Left ventricle myocardium inferior (tissue), 1 donor: ENCODE measurements at places on chromosomes 16 and 17.

- no peaks in the 10 kb centered on the region for H3K27me3 ChIP-seq
- H3K4me3 ChIP-seq: no peak overlapping the region
- H3K4me1 ChIP-seq: peaks cover 28% of the 10 kb centered on the region
These were observed 275.1 kb upstream of the TBX2 start for GRCh38 chr17:61124562-61124961.

GRCh38 chr17:65537845-65538674, 23.4 kb downstream of the AXIN2 start:
- peaks cover 71% of the 10 kb centered on the region for H3K36me3 ChIP-seq
- DNase-seq: no peak
- H3K4me3 ChIP-seq: no peak overlapping the region
- no peak overlapping the region for H3K27ac ChIP-seq
- H3K27me3 ChIP-seq: no peaks in the 10 kb centered on the region
- H3K4me1 ChIP-seq: peaks cover 40% of the 10 kb centered on the region

DNA sequence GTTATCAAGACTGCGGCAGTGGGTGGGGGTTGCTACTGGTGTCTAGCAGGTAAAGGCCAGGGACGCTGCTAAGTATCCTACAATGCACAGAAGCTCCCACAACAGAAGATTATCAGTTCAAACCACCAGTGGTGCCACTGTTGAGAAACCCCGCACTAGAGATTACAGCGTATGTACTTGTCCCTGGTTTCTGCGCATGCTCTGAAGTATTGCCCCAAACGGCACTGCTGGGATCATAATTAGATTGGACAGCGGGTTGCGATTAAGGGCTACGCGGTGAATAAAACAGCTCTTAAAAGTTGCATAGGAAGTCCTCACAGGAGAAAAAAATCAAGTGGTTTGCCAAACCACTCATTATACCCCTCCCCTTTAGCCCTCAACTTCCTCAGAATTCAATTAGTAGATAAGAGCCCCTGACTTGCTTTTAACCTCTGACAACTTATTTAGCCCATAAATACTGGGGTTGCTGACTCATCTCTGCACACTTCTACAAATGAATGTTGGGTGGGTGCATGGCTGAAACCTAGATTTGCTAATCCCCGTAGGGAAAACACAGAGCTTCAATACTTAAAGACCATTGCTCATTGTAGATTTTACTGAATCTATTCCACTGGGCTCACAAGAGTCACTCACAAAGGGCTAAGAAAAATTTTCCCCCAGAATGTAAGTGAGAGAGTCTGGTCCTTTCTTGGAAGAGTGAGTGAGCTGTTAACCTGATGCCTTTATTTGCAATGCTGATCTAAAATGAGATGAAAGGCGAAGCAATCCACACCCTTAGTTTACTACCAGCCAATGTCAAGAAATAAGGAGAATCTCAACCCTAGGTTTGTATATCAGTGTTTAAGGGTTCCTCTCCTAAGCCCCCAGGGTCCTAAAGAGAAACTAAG, 91.8 kb downstream of the RGS9 start:
- H3K4me3 ChIP-seq: no peak overlapping the region
- H3K27me3 ChIP-seq: peaks cover 56% of the 10 kb centered on the region
- H3K4me1 ChIP-seq: peaks cover 7% of the 10 kb centered on the region

DNA sequence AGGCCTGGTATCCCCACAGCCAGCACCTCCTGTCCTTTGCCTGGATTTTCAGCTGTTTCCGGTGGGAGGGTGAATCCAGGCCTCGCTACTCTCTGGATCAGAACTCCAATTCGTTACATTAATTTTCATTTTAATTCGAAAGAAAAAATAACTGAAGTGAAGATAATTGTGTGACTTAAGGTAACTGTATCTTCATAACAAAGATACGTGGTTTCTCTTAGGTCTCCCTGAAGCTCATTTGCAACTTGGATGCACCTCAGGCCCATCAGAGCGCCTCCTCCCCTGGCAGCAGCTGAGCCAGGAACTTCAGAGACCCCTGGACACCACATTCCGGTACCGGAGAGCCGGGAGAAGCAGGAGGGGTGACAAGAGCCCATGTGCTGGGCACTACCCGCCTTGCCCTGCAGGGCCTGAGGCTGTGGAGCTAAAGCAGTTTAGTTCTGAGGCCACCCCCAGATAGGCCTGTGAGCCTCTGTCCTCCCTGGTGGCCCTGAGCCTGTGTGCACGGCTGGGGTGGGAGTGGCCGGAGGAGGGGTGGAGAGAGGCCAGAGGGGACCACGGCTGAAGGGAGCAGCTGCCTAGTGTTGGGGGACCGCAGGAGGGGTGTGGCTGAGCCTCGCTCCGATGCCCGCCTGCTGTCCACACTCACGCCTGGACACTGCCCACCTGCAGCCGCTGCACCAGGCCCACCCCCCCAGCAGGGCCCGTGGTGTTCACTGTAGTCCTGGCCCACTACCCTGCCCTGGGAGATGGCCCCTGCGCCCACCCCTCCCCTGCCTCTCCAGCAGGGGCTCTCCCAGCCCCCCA, 11.4 kb upstream of the DUS1L start:
- H3K4me1 ChIP-seq: no peaks in the 10 kb centered on the region
- H3K4me3 ChIP-seq: no peak overlapping the region
- DNase-seq: no peak
- H3K36me3 ChIP-seq: peaks cover 29% of the 10 kb centered on the region
- no peaks in the 10 kb centered on the region for H3K27me3 ChIP-seq
- no peak overlapping the region for H3K27ac ChIP-seq

DNA sequence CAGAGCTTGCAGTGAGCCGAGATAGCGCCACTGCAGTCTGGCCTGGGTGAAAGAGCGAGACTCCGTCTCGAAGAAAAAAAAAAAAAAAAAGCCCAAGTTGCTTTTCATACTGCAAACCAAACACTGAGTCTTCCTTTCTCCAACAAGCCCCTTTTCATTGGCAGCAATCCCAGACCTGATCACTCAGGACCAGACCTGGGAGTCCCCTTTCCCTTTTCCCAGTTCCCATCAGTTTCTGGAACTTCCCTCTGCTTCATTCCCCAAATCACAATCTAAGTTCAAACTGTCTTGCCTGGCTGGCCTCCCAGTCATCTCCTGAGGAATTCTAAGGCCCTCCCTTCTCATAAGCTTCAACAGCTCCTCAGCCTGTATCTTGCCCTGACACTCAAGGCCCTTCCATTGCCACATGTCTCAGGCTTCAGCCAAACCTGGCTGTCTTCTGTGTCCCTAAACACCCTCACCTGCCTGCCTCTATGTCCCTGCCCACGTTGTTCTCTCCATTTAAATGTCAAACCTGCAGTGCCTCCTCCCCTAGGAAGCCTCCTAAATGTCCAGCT, 11.8 kb upstream of the PHF12 start:
- no peak overlapping the region for H3K4me3 ChIP-seq
- peaks cover 14% of the 10 kb centered on the region for H3K4me1 ChIP-seq
- H3K27me3 ChIP-seq: peaks cover 26% of the 10 kb centered on the region
- no peak for DNase-seq

DNA sequence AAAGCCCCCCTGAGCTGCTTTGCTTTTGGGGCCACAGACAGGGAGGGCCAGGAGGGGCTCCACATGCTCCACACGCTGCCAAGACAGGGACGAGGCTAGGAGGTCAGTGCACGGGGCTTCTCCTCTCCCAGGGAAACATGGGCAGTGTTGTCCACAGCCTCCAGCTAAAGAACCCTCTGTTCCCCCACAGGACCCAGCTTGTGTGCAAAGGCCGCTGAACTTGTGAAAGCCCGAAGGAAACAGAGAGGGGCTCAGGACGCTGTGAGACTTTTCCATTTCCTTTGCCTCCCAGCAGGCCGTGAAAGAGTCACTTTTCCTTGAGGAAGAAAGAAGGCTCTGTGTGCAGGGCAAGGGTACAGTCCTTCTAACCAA, 9.7 kb downstream of the CDRT4 start:
- H3K27ac ChIP-seq: peak overlapping the region; percentile 84
- peaks cover 36% of the 10 kb centered on the region for H3K4me1 ChIP-seq
- peak overlapping the region; percentile 35 for H3K4me3 ChIP-seq
- H3K36me3 ChIP-seq: no peaks in the 10 kb centered on the region
- DNase-seq: peak; percentile 35
- H3K27me3 ChIP-seq: no peaks in the 10 kb centered on the region

DNA sequence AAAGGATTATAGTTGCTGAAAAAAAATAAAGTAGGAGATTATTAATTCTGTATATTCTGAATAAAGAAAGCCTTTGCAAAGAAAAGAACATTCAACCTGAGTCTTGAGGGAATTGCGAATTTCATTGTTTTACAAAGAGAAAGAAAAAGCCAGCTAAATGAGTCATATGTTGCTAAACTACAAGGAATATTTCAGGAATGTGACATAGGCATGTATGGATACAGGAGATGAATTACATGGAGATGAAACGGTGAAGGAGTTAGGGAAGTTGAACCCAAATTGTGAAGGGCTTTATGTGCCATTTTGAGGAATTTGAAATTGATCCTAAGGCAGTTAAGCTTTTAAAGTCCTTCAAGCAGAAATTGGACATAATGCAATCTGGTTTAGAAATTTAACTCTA, 177.3 kb upstream of the RBL2 start:
- DNase-seq: no peak
- no peaks in the 10 kb centered on the region for H3K4me1 ChIP-seq
- no peak overlapping the region for H3K27ac ChIP-seq
- H3K36me3 ChIP-seq: peaks cover 93% of the 10 kb centered on the region
- H3K27me3 ChIP-seq: no peaks in the 10 kb centered on the region
- no peak overlapping the region for H3K4me3 ChIP-seq

GRCh38 chr17:61556224-61557188, 34.5 kb downstream of the NACA2 start:
- no peak for DNase-seq
- no peak overlapping the region for H3K27ac ChIP-seq
- H3K4me3 ChIP-seq: no peak overlapping the region
- H3K27me3 ChIP-seq: peaks cover 79% of the 10 kb centered on the region

DNA sequence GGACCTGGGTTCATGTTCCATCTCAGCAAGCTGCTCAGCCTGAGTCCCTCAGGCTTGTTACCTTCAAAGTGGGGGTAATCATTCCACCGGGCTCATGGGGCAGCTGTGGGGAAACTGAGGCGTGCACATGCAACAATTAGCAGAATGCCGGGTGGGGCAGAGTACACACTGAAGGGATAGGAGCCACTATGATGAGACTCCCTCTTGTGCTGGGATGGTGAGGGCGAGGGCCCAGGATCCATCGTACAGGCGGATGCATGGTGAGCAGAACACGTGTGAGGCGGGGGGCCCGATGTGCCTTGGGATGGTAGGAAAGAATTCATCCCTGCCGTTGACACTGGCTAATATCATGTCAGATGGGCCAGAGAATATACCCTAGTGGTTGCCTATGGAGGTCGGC, 25.5 kb upstream of the MAP3K14 start:
- H3K27ac ChIP-seq: peak overlapping the region; percentile 75
- no peak for DNase-seq
- H3K36me3 ChIP-seq: no peaks in the 10 kb centered on the region
- H3K27me3 ChIP-seq: no peaks in the 10 kb centered on the region
- peaks cover 39% of the 10 kb centered on the region for H3K4me1 ChIP-seq

GRCh38 chr17:33169580-33170285, 123.4 kb downstream of the ASIC2 start:
- H3K4me3 ChIP-seq: no peak overlapping the region
- H3K27me3 ChIP-seq: peaks cover 54% of the 10 kb centered on the region

DNA sequence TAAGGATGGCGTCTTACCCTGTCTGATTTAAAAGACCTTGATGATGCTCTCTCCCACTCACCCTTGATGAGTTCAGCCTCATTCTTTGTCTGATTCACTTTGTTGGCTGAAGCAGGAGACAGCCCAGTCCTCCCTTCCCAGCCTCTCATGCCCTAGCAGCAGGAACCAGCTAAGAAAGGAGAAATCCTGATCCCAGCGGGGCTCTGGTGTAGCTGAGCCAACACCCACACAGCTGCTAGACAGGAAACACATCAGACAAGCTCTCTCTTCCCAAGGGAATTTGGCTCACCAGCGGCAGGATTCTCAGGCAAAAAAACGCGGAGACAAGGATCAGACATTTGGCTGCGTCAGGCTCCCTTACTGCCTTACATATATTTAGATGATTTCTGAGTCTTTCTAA, 211.5 kb downstream of the CDH11 start:
- peak; percentile 57 for DNase-seq
- H3K27me3 ChIP-seq: no peaks in the 10 kb centered on the region
- no peak overlapping the region for H3K4me3 ChIP-seq
- peak overlapping the region; percentile 55 for H3K27ac ChIP-seq
- H3K36me3 ChIP-seq: no peaks in the 10 kb centered on the region
- H3K4me1 ChIP-seq: peaks cover 7% of the 10 kb centered on the region

GRCh38 chr16:6891496-6891895, 441.1 kb upstream of the RBFOX1 start:
- H3K27ac ChIP-seq: no peak overlapping the region
- DNase-seq: no peak
- no peaks in the 10 kb centered on the region for H3K36me3 ChIP-seq
- peaks cover 8% of the 10 kb centered on the region for H3K27me3 ChIP-seq
- no peak overlapping the region for H3K4me3 ChIP-seq

- H3K27ac ChIP-seq: no peak overlapping the region
- H3K4me1 ChIP-seq: no peaks in the 10 kb centered on the region
- H3K4me3 ChIP-seq: no peak overlapping the region
- no peaks in the 10 kb centered on the region for H3K36me3 ChIP-seq
- peaks cover 71% of the 10 kb centered on the region for H3K27me3 ChIP-seq
These were observed 88.6 kb upstream of the NLRP1 start for GRCh38 chr17:5672815-5673430.

- DNase-seq: no peak
- peak overlapping the region; percentile 14 for H3K27ac ChIP-seq
- no peaks in the 10 kb centered on the region for H3K27me3 ChIP-seq
- H3K36me3 ChIP-seq: peaks cover 98% of the 10 kb centered on the region
These were observed 36.7 kb downstream of the STAT5A start for GRCh38 chr17:42325026-42325425.

DNA sequence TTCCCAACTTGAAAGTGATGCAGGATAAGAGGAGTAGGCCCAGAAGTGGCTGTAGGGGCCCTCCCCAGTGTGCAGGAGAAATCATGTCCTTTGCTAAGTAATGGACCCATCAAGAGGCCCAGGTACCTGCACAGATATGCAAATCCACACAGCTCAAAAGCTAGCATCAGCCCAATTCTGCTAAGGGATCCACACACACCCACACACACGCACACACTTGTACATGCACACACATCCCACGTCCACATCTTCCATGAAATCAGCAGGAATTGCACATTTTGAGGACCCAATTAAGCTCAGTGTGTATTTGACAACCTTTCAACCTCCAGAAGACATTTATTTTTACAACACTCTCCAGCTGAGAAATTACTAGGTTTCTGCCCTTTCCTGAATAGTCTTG, 184.8 kb downstream of the C16orf78 start:
- H3K27me3 ChIP-seq: peaks cover 12% of the 10 kb centered on the region
- DNase-seq: no peak
- no peak overlapping the region for H3K27ac ChIP-seq

- DNase-seq: peak; percentile 41
- H3K27me3 ChIP-seq: no peaks in the 10 kb centered on the region
- peak overlapping the region; percentile 83 for H3K27ac ChIP-seq
- peaks cover 35% of the 10 kb centered on the region for H3K4me1 ChIP-seq
These were observed 46.2 kb downstream of the TUBD1 start for GRCh38 chr17:59846394-59847165.

DNA sequence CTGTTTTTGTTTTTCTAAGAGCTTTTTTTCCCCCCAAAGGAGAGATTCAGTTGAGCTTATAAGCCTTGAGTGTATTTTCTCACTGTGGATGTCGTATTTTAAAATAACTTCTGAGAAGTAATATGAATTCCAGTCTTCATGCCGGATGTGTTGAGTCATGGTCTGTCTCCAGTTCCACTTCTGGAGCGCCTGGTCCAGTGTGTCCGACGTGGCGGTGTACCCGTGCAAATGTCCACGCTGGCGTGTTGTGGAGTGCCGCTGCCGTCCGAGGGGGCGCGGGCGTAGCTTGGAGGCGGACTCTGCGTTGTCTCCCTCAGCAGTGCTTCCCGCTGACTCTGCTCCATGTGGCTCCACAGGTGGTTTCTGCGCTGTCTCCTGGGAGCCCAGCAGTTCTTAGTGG, 60.9 kb upstream of the ZNF750 start:
- no peaks in the 10 kb centered on the region for H3K4me1 ChIP-seq
- H3K4me3 ChIP-seq: no peak overlapping the region
- no peak overlapping the region for H3K27ac ChIP-seq
- DNase-seq: no peak
- H3K36me3 ChIP-seq: peaks cover 47% of the 10 kb centered on the region
